ENCODE measurements at places on chromosomes 6 and 20.

DNA sequence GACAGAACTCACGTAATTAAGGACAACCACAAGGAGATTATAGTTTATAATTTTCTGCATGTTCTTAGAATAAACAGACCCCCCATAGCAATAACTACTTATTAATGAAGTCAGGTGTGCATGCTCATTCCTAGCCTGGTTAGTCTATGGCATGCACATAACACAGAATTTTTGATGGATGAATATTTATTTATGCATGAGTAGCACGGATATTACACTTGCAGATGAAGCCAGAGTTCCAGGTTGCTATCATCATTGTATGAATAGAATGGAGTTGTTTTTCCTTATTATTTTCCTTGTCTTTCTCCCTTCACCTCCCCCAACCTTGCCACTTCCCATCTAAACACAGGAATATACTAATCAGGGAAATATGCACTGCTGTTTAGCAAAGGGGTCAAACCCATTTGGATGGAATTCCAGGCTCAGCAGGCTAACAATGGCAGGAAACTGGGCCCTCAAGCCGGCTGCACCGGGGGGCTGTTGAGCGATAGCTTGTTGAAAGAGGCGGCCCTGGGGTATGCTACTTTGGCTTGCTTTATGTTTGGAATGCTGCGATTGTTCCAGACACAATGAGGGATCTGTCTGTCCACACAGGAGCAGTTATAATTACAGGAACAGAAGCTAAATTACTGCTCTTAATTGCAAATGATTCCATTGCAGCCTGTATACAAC is 112.6 kb downstream of the TMEM170B start:
- DNase-seq = no peak

DNA sequence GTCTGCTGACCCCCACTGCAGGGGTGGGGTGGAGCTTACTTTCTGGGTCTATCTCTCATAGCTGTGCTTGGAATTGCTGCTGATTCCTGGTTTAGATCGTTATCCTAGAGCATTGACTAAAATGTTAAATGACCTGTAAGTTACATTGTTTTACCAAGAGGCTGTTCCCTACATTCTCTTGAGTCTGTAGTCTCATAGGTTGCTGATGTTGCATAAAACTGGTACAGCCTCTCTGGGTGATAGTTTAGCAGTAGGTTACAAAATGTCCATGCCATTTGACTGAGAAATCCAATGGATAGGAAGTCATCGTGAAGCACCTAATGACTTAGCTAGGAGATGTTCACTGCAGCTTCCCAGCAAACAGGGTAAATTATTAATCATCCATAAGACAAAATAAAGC is 62.4 kb downstream of the TPD52L1 start:
- DNase-seq = no peak

GRCh38 chr6:163413345-163414116 is 987 bp upstream of the QKI start:
- peak; percentile 79 for DNase-seq

- no peak for DNase-seq
Observed at GRCh38 chr20:4192378-4193068, 177.2 kb upstream of the RNF24 start.

DNA sequence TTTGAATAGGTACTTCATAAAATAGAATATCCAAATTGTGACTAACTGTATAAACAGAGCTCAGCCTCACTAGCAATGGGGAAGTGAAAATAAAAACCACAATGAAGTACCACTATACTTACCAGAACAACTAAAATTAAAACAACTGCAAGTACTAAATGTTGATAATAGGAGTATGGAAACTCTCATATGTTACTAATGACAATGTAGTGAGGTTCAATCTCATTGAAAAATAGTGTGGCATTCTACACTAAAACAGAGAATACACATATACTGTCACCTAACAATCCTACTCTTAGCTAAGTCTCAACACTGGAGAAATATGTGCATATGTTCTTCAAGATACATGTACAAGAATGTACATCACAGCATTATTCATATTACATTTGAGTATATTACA is 132.0 kb upstream of the CARMIL1 start:
- DNase-seq = no peak

- no peak for DNase-seq
Observed at GRCh38 chr6:25458485-25458884, 179.3 kb downstream of the CARMIL1 start.

GRCh38 chr20:59667981-59668515 is 63.7 kb downstream of the PHACTR3 start:
- no peak for DNase-seq

DNA sequence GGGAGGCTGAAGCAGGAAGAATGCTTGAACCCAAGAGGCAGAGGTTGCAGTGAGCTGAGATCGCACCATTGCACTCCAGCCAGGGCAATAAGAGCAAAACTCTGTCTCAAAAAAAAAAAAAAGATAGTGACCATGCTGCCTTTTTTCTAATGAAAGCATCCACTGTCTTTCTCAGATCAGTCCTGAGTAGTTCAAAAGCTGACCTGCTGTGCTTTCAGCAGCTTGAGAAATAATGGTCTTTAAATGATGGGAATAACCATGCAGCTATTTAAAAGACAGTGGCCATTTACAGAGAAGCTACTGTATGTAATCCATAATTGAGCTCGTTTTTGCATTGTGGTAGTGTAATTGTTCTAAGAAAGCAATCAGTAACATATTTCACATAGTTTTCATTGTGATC is 36.1 kb downstream of the DSTN start:
- DNase-seq = no peak

DNA sequence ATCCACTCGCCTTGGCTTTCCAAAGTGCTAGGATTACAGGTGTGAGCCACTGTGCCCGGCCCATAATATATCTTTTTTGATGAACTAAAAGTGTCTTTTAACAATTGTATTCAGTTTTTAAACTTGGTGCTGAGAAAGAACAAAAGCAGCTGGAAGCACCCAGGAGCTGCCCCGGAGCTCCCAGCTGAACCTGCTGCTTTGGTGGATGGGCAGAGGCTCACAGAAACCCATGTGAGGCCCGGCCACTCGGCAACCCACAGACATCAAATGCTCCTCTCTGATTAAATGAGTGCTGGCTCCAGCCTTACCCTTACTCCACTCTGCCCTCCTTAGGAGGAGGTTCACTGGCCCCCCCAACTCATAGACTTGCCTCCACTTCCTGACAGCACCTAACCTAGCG is 59.4 kb upstream of the FRMD1 start:
- DNase-seq = no peak

- no peak for DNase-seq
Observed at GRCh38 chr20:12372557-12372956, 454.9 kb downstream of the BTBD3 start.
